ENCODE measurements at places on chromosomes 13 and 19. TPM values are rescaled to one million over a fixed set of nuclear protein-coding genes. Genes with fewer than 3 reads are reported as not detected.

DNA sequence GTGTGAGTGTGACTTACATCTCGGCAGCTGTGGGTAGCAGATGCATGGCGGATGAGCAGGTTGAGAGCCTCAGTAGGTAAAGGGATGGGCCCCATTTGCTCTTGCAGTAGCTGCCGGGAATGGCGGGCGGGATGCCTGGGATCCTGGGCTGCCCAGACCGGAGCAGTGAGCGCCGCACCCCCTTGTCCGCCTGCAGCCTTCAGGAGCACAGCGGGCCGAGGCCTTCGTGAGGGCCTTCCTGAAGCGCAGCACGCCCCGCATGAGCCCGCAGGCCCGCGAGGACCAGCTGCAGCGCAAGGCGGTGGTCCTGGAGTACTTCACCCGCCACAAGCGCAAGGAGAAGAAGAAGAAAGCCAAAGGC lies 4.1 kb downstream of the POP4 start:
- H3K4me1 ChIP-seq: peaks cover 15% of the 10 kb centered on the region
- H3K27me3 ChIP-seq: no peaks in the 10 kb centered on the region
- peaks cover 53% of the 10 kb centered on the region for H3K36me3 ChIP-seq
- no peak overlapping the region for H3K27ac ChIP-seq
- H3K4me3 ChIP-seq: no peak overlapping the region

- H3K27ac ChIP-seq: no peak overlapping the region
- peaks cover 2% of the 10 kb centered on the region for H3K27me3 ChIP-seq
Measured at GRCh38 chr19:42115219-42115618, 17.0 kb downstream of the POU2F2 start.

GRCh38 chr13:51618626-51619025 lies 34.4 kb downstream of the WDFY2 start:
- H3K36me3 ChIP-seq: no peaks in the 10 kb centered on the region
- no peak overlapping the region for H3K27ac ChIP-seq
- peaks cover 10% of the 10 kb centered on the region for H3K4me1 ChIP-seq
- H3K4me3 ChIP-seq: no peak overlapping the region

DNA sequence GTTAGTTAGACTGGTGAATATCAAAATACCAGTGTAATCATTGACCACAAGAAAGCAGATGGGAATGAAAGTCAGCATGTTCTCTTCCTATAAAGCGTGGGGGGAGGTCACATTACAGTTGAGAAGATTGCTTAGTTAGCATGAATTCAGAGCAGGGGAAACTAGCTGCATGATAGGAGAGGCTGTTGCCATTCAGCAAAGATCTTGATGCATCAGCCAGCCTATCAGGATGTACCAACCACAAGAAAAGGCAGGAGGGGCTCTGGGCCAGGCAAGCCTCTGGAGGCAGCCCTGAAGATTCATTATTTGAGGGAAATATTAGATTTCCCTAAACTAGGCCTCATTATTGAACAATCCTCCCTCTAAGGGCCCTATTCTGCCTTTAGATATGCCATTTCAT lies 5.0 kb upstream of the MTMR6 start:
- H3K36me3 ChIP-seq: no peaks in the 10 kb centered on the region
- peaks cover 2% of the 10 kb centered on the region for H3K27me3 ChIP-seq
- no peak overlapping the region for H3K4me3 ChIP-seq
- peak; percentile 43 for DNase-seq

DNA sequence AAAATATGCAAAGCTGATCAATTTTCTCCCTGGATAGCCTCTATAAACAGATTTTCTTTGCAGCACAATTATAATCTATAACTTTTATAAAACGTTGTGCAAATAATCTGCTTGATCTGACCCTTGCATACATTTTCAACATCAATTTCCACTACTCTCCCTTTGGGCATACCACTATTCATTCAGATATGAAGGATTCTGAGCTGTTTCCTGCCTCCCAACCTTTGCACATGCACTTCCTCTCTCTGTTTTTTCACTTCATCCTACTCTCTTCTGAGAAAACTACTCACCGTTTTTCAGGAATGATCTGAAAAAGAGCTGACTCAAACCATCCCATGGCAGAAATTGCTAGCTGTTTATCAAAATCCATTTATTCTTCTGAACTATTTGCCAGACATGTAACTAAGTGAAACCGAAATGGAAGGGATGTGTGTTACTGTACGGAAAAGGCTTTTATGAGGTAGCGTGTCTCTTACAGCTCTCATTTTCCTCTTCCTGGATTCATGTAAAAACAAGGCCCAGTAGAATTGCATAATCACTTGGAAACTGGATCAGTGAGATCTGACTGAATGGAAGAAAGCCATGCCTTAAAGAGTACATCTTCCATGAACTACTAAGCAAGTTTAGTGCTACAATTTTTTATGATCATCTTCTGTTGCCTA lies 1447.3 kb upstream of the MIR17HG start:
- DNase-seq: no peak
- no peak overlapping the region for H3K4me3 ChIP-seq
- no peaks in the 10 kb centered on the region for H3K4me1 ChIP-seq
- no peaks in the 10 kb centered on the region for H3K27me3 ChIP-seq
- no peaks in the 10 kb centered on the region for H3K36me3 ChIP-seq
- no peak overlapping the region for H3K27ac ChIP-seq

DNA sequence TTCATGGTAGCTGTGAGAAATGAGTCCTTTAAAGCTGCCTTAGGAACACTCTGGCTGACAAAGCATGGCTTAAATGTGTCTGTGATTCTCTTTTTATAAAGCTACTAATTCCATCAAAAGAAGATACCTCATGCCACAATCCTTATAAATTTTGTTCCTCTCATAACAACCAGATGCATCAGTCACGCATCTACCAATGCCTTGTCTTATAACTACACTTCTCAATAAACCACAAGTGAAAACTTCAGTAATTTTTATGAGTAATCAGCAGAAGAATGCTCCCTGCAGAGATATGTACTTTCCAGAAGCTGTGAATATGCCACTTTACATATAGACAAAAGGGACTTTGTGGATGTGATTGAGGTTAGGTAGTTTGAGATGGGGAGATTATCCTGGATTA lies 147.8 kb downstream of the SUCLA2 start:
- no peaks in the 10 kb centered on the region for H3K27me3 ChIP-seq
- no peaks in the 10 kb centered on the region for H3K4me1 ChIP-seq
- H3K27ac ChIP-seq: no peak overlapping the region
- no peaks in the 10 kb centered on the region for H3K36me3 ChIP-seq
- H3K4me3 ChIP-seq: no peak overlapping the region

Gene ZSCAN4
- polyA plus RNA-seq: 0.96 TPM
